ENCODE measurements at places on chromosomes 6 and 20. TPM values are rescaled to one million over a fixed set of nuclear protein-coding genes. Genes with fewer than 3 reads are reported as not detected.

- no peak for DNase-seq
Observed at GRCh38 chr20:25248786-25249172, 894 bp downstream of the PYGB start.

- DNase-seq: no peak
Observed at GRCh38 chr20:32979201-32979998, 24.8 kb downstream of the SUN5 start.

GRCh38 chr6:163249651-163250101, 164.8 kb upstream of the QKI start:
- DNase-seq: peak; percentile 3

OR12D3 gene
- not detected for total RNA-seq

GRCh38 chr6:37731888-37732287, 34.2 kb upstream of the MDGA1 start:
- no peak for DNase-seq

DNA sequence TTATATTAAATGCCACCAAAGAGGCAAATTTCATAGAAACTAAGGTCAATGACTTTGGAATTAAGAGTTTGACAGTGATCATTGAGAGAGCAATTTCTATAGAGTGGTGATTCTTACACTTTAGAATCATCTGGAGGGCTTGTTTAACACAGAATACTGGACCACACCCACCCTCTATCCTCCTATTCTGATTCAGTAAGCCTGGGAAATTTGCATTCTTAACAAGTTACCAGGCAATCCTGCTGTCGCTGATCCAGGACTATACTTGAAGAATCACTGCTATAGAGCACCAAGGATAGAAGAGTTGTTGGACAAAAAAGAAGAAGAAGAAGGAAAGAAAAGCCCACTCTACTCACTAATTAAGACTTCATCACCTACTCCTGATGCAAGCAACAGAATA, 21.3 kb upstream of the TBX18 start:
- DNase-seq: peak; percentile 90

DNA sequence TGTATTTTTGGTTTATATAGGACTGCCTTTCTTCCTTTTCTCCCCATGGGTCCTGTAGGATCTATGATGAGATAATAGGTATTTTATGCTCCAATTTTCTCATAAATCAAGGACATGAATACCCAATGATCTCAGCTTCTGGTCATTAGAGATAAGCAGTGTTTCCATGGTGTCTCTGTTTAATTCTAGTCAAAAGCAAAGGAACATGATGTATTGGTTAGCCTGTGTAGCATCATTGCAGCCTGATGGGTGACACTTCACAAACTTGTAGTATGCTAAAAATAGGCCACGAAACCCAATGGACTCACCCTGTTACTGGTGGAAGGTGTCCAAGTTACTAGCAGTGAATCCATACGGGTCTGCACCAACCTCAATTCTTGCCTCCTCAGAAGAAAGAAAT, 116.2 kb upstream of the SNX9 start:
- peak; percentile 23 for DNase-seq

BTNL2 gene
- not detected for total RNA-seq

DNA sequence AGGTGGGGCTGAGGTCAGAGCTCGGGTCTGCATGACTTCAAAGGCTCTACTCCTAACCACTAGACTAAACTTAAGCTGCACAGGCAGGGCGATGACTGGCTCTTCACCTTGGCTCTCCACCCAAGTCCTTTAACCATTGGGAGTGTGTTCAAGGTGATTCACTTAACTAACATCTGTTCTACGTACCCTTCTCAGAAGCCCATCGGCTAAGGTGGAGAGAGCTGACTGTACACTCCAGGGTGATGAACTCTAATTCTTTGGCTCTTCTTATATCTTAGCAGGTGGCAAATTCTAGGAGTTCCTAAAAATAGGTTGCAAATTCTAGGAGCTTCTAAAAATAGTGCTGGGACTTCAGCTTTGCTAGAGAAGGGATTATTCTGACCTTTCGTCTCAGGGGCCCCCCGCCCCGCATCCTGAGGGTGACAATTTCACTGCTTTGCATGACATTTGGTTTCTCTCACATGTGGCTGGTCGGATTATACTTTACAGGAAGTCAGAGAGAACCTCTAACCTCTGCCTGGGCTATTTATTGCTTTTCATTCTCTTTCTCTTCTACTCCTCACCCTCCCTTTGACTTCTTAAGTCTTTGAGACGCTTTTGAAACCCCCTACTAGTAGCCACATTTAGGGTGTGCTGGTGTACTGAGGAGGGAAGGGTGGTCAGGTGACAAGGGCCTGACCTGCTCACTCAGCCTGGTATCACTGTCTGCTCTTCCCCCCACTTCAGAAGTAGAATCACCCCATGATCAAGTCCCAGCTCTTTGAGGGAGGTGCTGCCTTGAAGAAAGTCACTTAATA, 55.5 kb downstream of the PRDM1 start:
- DNase-seq: no peak

STX11 gene
- 1.1 TPM for total RNA-seq

TDRD6 gene
- total RNA-seq: not detected

- DNase-seq: peak; percentile 58
Observed at GRCh38 chr6:116971959-116972358, 94.9 kb downstream of the RFX6 start.

GRCh38 chr20:34305333-34306230, 2.4 kb upstream of the AHCY start:
- no peak for DNase-seq

DNA sequence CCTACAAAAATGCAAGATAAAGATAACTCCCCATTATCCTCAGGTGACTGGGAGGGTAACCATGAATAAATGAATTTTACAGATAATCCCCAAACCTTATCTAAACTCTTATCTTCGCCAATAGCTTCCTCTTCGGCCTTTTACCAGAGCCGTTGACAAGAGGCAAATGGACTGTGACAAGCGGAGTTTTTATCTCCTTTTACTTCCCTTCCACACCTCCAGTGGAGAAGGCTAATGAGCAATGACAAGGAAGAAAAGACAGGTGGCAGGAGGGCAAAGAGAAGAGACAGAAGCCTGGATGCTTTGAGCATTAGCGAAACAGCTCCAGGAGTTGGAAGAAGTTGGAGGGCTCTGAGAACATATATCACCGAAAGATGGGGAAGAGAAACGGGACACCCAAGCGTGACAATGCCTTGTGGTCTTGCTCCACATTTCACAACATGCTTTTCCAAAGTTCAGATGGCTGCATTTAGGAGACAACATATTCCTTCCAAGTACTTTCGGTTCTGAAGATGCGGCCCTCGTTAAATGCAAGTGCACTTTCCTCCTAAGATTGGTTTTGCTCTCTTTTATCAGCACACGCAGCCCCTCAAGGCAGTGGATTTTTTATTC, 69.2 kb downstream of the PRDM1 start:
- peak; percentile 58 for DNase-seq

GRCh38 chr6:49634092-49634835, 2.4 kb downstream of the RHAG start:
- DNase-seq: no peak

DNA sequence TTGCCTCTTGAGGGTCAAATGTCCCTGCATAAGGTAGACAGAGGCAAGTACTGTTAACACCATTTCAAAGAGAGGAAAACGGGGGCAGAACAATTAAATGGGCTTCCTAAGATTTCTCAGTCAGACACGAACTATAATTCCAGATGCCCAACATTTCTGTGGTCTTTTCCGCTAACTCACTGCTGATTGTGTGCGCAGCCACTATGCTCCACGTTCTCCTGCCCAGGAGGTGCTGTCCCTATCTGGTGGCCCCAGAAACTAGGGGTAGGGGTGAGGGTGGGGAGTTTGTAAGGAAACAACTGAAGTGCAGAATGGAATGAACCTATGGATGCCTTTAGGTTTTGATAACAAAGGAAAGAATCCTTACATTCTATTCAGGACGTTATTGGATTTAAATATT, 86.1 kb upstream of the BACH2 start:
- no peak for DNase-seq

SLC4A11 gene
- total RNA-seq: 0.63 TPM

BHLHE23 gene
- total RNA-seq: not detected

DNA sequence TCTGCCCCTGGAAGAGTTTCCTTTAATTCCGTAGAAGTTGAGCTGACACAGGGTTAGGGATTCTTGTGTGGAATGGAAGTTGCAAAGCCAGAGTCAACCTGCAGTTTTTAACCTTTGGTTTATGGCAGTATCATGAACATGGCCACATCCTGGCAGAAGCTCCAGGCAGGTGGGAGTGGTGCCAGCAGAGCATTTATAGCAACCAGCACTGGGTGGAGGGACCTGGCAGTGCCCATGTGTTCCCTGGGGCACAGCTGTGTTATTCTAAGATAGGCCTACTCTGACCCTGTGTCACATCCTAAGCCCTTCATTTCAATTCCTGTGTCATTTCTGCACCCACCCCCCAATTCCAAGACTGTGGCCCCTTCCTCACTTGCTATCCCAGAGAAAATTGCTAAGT, 26.1 kb upstream of the ZNF831 start:
- DNase-seq: no peak

DNA sequence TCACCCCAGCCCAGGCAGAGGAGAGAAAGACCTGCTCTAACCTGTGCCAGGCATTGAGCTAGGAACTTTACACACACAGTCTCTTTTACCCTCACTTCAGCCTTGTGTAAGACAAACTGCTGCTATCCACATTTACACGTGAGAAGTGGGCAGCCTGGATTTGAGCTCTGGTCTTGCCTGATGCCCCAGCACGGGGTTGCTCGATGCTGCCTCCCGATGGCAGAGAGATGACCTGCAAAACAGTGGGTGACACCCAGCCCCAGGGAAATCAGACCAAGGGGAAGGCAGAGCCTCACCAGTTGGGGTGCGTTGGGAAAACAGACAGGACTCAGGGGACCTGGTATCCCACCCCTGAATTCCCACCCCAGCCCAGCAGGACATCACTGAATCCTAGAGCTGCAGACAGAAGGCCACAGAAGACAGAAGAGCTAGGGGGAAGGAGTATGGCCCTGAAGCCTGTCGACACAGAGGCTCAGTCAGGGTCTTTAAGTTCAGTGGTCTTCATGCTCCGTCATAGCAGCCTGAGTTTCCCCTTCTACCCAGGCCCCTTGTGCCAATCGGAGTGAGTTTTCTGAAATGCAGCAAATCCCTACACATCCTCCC, 990 bp downstream of the BPI start:
- DNase-seq: peak; percentile 65

DNA sequence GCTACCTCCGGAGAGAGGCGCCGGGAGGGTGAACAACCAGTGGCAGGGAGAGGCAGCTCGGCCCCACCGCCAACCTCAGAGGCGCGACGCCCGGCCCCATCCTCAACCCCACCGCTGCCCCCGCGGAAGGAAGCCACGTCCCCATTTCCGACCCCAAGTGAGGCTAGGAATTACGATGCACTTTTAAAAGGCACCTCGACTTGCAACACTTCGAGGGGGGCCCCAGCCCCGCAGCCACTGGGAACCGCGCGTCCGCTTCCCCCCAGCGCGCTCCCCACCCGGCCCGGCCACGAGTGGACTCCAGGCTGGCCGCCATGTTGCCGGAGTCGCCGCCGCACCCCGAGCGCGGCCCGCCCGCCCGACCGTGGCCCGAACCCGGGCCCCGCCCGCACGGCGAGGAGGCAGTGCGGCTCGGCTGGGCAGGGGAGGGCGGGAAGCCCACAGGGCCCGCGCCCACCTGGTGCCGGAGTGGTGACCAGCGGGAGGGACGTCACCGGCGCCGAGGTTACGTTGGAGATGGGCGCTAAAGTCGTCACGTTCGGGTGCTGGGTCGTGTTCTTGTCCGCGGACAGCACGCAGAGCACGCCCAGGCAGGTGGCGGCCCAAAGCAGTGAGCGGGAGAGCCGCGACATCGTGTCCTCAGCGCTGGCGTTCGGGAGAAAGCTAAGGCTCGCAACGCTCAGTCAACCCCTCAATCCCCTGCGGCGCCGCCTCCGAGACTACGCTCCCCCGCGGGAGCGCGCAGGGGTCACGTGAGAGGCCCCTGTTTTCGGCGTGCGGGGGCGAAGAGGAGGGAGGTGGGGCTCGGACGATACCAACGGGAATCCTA, at the start of gene CD164:
CD164 (minus strand) TSS at position 721 of the 829 bp plus-strand sequence; CDS start at position 632, 89 bp downstream.
- peak; percentile 99 for DNase-seq

DNA sequence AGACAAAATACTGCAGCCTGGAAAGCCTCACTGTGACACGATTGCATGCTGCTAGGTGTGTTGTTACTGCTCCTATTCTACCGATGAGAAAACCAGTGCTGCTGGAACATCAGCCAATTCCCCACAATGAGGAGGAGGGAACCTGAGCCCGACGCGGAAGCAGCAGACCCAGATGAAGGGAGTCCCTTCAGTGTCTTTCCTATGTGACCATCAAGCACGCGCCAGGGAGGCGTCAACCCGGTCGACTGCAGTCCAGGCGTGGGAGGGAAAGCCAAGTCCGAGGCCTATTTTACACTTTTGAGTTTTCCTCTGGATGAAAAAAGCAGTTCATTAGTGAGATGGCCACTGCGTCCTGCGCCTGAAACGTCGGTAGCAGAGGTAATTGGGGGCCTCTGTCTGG, 63.3 kb downstream of the STK35 start:
- no peak for DNase-seq

MROH8 gene
- 4.2 TPM for total RNA-seq

FOXC1 gene
- 11.1 TPM for total RNA-seq

- no peak for DNase-seq
Observed at GRCh38 chr6:36309900-36310299, 26.8 kb downstream of the BNIP5 start.

DNA sequence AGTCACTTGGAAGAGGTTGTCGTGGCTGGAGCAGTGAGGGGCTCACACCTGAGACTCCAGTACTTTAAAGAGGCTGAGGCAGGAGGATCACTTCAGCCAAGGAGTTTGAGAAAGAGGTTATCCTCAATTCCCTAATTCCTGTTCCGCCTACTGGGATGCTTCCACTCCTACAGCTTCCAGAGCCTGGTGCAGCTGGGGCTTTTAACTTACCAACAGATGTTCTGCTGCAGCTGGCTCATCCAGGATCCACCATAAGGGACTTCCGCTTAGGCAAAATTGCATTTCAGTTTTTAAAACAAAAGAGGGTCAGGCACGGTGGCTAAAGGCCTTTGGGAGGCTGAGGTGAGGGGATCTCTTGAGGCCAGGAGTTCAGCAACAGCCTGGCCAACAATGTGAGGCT, 59.1 kb upstream of the CDYL start:
- no peak for DNase-seq

GRCh38 chr20:14453259-14453658, 115.8 kb upstream of the FLRT3 start:
- no peak for DNase-seq

FAM83C gene
- not detected for total RNA-seq

DNA sequence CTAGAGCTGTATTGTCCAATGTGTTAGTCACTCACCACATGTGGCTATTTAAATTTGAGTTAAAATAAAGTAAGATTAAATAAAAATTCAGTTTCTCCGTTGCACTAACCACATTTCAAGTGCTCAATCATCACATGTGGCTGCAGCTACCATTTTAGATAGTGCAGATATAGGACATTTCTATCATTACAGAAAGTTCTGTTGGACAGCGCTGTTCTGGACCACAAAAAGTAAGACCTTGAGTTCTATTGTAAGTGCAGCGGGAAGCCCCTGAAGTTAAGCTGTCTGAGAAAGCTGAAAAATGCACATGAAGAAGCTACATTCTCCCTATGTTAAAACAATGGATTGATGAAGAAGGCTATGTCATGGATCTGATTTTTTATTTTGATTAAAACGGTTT, 1.1 kb downstream of the ORC3 start:
- DNase-seq: peak; percentile 48

CALHM4 gene
- total RNA-seq: not detected

GRCh38 chr20:45950330-45950646, 15.8 kb downstream of the PCIF1 start:
- no peak for DNase-seq

- DNase-seq: no peak
Observed at GRCh38 chr6:33905071-33905609, 101.3 kb upstream of the MLN start.

SPATS1 gene
- not detected for total RNA-seq

All from GM23248 (cell line).